ENCODE measurements at places on chromosomes 7 and 10. TPM values are rescaled to one million over a fixed set of nuclear protein-coding genes. Genes with fewer than 3 reads are reported as not detected.

FANK1 gene
- total RNA-seq: 8.5 TPM

ZP3 gene
- 1.9 TPM for total RNA-seq

TBX20 gene
- total RNA-seq: not detected

EGFR gene
- total RNA-seq: 31.7 TPM

RASA4B gene
- 3.2 TPM for total RNA-seq

GPR26 gene
- total RNA-seq: not detected

AMPH gene
- total RNA-seq: 3.0 TPM

ABLIM1 gene
- total RNA-seq: 0.94 TPM

FFAR4 gene
- total RNA-seq: not detected

FAM24A gene
- not detected for total RNA-seq

PDLIM1 gene
- total RNA-seq: 4.0 TPM

RPEL1 gene
- under 0.01 TPM for total RNA-seq

ERV3-1 gene
- 6.5 TPM for total RNA-seq

Data from bronchial smooth muscle cell (primary cell).